ENCODE measurements at places on chromosomes 7 and 10.

GRCh38 chr7:23662124-23662983 lies 17.6 kb upstream of the FAM221A start:
- DNase-seq, result no peak

- DNase-seq, result no peak
Observed at GRCh38 chr7:128962899-128963298, 25.2 kb downstream of the IRF5 start.

DNA sequence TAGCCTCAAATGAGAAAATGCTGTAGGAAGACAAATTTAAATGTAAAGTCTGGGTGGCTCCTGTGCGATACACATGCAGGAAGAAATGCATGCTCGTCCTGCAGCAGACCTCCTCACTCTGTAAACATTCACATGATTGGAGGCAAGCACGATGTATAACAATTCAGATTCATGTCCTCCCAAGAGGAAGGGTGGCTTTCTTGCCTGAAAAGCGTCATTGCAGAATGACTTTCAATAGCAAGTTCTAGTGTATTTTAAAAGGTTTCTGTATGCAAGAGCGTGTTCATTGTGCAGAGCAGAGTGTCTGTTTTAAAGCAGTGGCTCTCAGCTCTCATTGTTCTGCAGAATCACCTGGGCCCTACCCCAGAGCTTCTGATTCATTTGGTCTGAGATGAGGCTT lies 170.3 kb upstream of the CELF2 start:
- no peak for DNase-seq

DNA sequence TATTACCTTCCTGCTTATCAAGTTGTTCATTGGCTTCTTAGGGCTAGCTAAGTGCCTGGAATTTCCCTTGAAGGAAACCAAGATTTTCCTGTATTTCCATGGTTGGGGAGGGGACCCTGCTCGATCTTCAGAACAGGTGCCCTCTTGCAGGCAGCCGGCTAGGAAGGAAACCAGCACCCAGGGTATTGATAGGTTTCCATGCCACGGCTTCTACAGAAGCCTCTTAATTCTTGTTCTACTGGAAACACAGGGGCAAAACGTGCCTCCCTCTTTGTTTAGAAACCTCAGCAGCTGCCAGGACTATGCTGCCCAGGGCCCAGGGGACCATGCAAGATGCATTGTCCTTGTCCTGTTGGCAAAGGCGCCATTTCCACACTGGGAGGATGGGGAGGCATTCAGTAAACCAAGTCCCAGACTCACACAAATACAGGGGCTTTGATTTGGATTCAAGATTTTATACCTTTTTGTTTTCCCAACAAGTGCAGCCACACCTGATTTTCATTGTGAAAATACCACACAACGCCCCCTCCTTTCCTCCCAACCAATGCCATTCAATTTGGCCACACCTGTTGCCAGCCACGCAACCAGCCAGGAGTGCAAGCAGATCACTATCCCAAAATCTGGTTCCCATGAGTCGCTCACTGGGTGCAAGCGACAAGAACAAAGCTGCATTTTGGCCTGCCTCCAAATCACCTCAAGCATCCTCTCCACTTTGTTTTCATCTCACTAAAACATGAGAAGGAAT lies 29.6 kb downstream of the C10orf71 start:
- no peak for DNase-seq

DNA sequence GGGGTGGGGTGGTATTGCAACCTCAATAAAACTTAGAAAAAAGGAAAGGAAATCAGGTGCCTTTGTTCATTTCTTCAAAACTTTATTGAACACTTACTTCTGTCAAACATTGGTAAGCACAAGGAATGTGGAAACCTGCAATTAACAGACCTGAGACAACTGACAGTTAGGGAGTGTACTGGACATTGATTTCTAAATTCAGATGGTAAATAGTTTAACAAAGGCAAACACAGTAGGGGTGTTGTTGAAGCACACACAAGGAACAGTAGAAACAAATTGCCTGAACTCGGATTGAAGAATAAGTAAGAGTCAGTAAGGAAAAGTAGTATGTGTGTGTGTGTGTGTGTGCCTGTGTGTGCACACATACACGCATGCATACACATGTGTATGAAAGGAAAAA lies 108.6 kb downstream of the CSTF2T start:
- DNase-seq, result no peak

DNA sequence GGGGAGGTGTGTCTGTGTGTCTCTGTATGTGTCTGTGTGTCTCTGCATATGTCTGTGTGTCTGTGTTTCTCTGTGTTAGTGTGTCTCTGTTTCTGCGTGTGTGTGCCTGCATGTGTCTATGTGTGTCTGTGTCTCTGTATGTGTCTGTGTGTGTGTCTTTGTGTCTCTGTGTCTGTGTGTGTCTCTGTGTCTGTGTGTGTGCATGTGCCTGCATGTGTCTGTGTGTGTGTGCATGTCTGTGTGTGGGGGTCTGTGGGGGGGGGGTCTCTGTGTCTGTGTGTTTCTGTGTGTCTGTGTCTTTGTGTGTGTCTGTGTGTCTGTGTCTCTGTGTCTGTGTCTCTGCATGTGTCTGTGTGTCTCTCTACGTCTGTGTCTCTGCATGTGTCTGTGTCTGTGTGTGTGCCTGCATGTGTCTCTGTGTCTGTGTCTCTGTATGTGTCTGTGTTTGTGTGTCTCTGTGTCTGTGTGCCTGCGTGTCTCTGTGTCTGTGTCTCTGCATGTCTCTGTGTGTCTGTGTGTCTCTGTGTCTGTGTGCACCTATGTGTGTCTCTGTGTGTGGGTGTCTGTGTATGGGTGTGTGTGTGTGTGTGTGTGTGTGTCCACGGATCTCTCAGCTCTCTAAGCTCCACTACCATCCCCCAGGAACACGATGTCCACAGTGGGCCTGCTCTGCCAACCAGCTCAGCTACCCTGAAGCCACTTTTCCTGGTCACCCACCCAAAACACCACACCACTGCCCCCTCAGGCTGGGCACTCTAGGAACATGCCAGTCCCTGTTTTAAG lies 41.7 kb downstream of the RASGEF1A start:
- DNase-seq, result no peak

- DNase-seq, result no peak
Observed at GRCh38 chr7:28939844-28940544, 18.1 kb downstream of the TRIL start.

DNA sequence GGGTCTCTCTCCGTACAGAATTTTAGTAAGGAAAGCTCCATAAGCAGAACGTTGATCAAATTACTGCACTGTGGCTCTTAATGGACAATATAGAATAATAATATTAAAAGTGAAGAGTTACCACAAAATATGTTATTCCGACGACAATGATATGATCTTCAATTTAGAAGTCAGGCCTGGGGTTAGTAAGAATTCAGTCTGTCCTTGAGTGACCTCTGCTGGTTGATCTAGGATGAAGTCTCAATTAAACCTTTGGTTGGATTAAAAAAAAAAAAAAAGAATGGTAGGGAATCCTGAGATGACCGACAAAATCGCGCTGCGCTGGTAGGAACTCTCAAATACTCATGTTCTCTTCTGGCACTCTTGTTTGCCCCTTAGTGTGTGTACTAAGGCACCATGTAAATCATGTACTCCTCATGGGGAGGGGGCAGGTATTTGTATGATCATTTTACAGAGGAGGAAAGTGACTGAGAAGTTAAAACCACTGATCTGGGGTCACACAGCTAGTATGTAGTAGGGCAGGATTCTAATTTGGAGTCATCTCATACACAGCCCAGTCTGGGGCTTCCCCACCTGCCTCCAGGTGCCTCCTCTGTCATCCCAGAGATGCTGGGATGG lies 161.3 kb upstream of the NPVF start:
- peak; percentile 54 for DNase-seq

DNA sequence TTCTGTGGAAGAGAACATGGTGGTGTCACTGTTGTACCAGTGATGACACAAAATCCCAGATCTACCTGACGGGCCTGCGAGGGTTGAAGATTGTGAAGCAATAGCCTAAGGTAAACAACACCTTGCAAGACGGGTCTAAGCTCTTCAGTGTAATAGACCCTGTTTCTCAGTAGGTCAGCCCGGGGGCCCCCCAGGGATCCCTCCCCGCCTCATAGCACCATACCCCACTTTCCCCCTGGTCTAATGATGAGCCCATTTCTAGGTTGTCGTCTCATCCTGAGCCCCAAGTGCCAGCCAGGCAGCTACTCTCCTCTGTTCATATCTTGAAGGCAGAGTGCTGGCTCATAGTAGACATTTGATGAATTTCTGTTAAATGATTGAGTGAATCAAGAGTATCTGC lies 2.6 kb upstream of the ACTR3C start:
- no peak for DNase-seq

DNA sequence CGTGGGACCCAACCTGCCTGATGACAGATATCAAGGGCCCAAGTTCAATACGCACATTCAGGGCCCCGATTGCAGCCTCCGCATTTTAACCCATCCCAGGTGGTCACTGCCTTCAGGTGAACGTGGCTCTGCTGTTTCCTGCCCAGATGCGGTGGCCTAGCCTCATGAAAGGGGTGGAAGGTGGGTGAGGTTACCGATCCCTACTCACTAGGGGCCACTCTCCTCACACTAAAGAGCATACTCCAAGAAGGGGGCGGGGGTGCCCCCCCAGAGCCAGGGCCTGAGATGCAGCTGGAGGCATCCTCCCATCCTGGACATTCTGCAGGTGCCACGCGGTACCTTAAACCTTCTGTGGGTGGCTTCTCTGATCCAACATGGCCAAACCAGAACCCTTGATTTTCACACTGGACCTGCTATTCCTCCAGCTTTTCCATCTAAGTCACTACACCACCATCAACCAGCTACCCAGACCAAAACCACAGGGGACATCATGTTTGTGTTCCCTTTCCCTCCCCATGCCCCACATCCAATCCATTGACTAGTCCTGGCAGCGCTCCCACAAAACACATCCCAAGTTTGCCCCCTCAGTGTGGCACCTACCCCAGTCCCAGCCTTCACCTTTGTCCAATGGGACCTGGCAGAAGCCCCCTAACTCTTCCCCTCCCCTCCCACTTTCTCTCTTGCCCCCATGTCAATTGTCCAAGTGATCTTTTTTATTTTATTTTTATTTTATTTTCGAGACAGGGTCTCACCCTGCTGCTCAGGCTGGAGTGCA lies 30.0 kb downstream of the PRLHR start:
- DNase-seq, result no peak

DNA sequence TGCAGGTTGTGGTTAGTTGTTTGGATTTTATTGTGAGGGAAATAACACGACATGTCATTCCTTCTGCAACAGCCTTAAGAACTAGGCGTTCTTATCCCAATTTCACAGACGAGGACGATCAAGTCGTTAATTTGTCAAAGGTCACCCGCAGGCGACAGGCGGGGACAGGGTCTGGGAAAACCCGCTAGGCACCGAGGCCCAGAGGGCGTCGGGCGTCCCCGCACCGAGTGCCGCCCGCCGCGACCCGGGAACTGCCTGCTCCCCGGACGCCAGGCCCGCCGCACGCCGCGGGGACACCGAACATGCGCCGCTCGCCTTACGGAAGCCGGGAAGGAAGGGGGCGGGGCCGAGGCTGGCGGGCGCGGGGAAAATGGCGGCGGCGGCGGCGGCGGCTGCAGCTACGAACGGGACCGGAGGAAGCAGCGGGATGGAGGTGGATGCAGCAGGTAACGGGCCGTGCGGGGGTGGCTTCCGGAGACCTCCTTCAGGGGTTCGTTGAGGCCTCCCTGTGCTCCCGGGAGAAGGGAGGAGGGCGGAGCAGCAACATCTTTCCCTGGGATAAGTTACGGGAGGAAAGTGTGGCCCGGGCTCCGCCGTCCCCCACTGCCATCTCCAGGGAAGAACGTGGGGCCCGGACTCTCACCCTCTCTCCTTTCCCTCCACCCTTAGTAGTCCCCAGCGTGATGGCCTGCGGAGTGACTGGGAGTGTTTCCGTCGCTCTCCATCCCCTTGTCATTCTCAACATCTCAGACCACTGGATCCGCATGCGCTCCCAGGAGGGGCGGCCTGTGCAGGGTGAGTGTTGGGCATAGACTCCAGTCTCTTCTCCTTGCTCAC lies at the start of gene COPS6:
COPS6 (plus strand) TSS at position 349 of the 837 bp plus-strand sequence; CDS start at position 371, 22 bp downstream.
- peak; percentile 80 for DNase-seq

GRCh38 chr7:41466760-41467384 lies 236.0 kb downstream of the INHBA start:
- DNase-seq, result no peak

DNA sequence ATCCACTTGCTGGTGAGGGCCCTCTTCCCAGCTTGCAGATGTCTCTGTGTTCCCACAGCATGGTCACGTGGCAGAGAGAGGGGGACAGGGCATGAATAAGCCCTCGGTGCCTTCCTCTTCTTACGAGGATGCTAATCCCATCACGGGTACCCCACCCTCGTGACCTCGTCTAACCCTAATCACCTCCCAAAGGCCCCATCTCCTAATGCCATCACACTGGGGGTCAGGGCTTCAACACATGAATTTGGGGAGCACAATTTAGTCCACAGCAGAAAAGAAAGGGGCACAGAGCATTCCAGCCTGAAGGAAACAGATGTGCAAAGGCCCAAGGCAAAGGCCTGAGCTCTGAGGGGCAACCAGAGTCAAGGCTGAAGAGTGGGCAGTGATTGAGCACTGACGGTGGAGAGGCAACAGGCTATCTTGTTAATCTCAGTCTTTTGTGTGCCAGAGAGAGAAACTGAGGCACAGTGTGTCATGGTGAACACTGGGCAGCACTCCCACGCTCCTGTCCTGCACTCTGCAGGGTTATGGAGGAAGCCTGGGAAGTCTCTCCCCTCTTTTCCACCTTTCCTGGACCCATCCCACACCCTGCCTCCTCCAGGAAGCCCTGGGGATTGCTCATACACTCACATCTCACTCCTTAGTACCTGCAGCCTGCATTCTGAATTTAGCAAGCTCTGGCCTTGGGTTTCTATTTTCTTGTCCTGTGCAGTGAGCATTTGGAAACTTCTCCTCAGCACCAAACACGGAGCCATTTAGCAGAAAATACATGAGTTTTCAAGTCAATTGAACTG lies 49.0 kb downstream of the ALOX5 start:
- DNase-seq, result no peak

GRCh38 chr10:133336577-133337369 lies at the start of gene CALY:
Gene CALY, minus strand, starts transcription at chr10:133336896. Its CDS starts 7,907 bp downstream, at chr10:133328989.
- DNase-seq, result no peak

DNA sequence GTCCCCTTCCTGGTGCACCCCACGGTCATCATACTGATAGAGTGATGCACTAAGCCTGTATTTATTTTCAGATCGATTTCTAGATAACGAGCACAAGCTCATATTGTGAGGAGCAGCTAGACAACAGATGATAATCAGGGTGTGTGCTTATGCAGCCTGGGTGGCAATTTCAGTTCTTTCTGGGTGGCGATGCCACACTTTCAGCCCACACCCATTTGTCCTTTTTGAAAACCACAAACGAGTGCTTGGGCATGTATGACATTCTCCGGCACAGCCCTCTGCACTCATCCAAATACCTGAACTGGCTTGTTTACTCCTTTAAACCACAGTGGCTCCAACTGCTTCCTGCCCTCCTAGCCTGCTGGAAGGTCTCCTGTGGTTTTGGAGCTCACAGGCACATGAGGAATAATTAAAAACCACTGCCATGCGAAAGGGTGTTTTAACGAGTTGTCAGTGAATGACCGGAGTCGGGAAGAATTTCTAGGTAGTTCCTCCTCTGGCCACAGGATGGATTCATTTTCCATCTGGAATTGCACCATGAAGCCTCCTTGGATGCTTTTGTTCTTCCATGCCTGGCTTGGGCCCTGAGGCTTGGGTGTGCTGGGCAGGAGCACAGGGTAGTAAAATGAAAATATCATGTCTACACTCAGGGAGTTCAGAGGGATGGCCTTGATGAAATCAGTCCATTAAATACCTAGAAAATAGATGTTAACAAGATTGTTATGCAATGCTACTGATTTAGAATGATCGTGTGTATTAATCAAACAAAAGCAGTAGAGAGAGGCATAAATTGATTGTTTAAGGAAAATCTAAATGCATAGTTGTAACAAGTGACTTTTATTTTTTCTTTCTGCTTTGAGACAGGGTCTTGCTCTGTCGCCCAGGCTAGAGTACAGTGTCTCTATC lies 52.4 kb upstream of the ITGB1 start:
- peak; percentile 4 for DNase-seq

Measured in NCI-H2107 (cell line).